ENCODE measurements at places on chromosomes 3 and 15. TPM values are rescaled to one million over a fixed set of nuclear protein-coding genes. Genes with fewer than 3 reads are reported as not detected.

TGM5 gene
- not detected for total RNA-seq

USP13 gene
- 10.7 TPM for total RNA-seq

HIGD2B gene
- not detected for total RNA-seq

OCA2 gene
- total RNA-seq, result 0.79 TPM

SLCO2A1 gene
- total RNA-seq, result 27.9 TPM

BFSP2 gene
- not detected for total RNA-seq

CCR3 gene
- not detected for total RNA-seq

- H3K36me3 ChIP-seq, result no peaks in the 10 kb centered on the region
- H3K4me3 ChIP-seq, result no peak overlapping the region
- no peaks in the 10 kb centered on the region for H3K4me1 ChIP-seq
- H3K27ac ChIP-seq, result no peak overlapping the region
- DNase-seq, result no peak
Observed at GRCh38 chr15:71103102-71103676, 12.1 kb upstream of the THSD4 start.

GRCh38 chr3:181637056-181637455 lies 74.7 kb upstream of the SOX2 start:
- H3K36me3 ChIP-seq, result no peaks in the 10 kb centered on the region
- H3K27ac ChIP-seq, result no peak overlapping the region
- H3K4me3 ChIP-seq, result no peak overlapping the region
- no peak for DNase-seq

DNA sequence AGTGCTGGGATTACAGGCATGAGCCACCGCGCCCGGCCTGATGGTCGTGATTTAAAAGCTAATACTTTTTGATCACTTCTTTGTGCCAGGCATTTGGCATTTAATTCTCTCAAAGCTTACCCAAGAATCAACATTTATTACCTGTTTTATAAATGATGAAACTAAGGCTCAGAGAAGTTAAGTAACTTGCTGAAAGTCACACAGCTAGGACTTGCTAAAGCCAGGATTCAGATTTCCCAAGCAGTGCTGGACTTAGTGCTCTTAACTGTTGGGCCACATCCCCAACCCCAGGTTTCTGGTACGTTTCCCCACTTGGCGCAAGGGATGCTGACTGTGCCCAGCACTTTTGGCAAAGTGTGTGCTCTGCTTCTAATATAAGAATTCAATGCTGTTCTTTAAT lies 10.5 kb downstream of the GRK7 start:
- no peaks in the 10 kb centered on the region for H3K4me1 ChIP-seq
- no peak overlapping the region for H3K4me3 ChIP-seq
- H3K27ac ChIP-seq, result no peak overlapping the region
